ENCODE measurements at places on chromosomes 5 and 9.

DNA sequence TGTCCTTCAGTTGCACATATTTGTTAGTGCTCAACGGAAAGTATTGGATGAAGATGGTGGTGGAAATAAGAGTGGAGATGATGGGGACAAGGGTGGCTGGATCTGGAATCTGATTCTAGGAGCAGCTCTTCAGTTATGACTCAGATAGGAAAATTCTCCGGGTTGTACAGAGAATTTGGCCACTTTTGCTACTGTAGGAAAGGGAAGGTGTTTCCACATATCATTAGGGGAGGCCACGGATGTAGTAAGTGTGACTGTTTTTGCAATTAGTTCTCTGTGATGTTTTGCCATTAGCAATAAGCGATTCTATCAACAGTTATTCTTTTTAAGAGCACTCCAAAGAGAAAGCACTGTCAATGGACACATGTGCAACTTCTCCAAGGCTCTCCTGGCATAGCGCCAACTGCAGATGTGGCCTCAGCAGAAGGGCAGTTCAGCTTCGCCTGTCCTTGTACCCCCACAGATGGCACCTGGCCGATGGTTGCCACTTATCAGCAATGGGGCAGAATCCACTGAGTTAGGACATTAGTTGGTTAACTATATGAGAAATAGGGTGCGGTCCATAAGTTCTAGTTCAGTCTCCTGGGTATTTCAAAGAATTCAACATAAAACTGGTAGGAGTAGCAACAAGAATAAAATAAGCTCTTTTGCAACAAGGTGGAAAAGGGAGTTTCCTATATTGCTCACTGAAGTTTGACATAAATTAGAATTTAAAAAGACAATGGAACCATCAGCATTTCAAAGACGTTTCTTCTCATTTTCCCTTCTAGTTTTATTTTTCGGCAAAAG lies 96.3 kb downstream of the ARSB start:
- DNase-seq = no peak

- no peak for DNase-seq
Observed at GRCh38 chr5:107422494-107422893, 248.2 kb downstream of the EFNA5 start.

DNA sequence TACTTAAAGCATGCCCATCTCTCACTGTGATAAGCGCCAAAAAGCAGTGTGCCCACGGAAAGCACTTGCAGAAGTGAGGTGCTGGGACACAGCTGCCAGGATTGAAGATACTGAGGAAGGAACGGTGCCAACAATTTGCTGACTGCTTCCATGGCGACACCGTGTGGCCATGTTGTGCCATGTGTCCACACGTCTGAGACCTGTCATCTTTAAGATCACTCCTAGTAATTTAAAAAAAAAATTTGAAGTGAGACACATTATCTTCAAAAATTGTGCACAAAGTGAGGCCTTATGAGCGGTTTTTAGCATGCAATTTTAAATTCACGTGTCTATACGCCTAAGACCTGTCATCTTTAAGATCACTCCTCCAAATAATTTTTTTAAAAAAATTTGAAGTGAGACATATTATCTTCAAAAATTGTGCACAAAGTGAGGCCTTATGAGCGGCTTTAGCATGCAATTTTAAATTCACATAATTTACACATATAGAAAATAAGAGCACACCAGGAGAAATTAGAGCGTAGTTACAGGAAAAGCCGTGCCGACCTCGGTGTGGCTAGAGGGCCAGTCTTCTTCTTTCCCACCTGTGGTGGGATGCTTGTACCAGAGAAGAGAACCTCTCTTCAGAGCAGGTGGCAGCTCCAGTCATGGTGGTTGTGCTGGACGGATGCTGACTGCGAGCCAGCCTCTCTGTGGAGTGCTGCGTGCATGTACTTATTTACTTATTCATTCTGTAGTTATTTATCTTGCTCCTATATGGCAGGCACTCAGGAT lies 21.4 kb upstream of the FLT4 start:
- peak; percentile 35 for DNase-seq

GRCh38 chr5:5132234-5132633 lies 7.9 kb upstream of the ADAMTS16 start:
- no peak for DNase-seq

- no peak for DNase-seq
Observed at GRCh38 chr9:136345281-136346156, 18.0 kb downstream of the DNLZ start.

DNA sequence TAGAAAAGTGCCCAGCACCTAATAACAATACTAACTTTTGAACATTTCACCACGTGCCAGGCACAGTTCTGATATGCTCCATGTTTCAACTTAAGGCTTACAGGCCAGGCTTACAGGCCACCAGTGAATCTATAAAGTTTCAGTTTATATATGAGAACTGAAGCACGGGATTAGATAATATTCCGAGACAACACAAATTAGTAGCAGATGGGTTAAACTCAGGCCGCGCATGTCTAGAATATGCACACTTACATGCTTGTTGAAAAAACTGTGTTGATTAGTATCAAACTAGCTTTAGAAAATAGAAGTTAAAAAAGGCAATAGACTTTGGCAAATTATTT lies 587.9 kb downstream of the MTRR start:
- no peak for DNase-seq

DNA sequence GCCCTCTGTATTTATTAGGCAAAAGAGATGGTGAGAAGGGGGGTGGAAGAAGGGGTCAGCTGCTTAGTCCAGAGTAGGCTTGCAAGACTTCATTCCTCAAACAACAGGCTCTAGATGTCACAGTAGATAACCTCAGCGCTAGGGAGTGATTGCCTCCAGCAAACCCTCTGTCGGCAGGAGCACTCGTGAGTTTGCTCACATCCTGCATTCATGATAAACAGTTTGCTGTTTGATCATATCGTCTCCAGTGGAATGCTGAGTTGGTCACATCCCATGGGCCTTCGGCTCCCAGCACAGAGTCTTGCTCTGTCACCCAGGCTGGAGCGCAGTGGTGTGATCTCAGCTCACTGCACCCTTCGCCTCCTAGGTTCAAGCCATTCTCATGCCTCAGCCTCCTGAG lies 3.6 kb downstream of the TTC23L start:
- no peak for DNase-seq

GRCh38 chr9:110579862-110580219 lies 300 bp upstream of the SVEP1 start:
- DNase-seq = no peak
